CD4-positive, alpha-beta T cell treated with Interleukin-4 for 1 hour (primary cell): ENCODE measurements at places on chromosomes 6 and 20.
A peak's percentile ranks its signal among the peaks of the same experiment; 100 is the strongest.

- DNase-seq, result no peak
Measured at GRCh38 chr6:958488-958887, 265.5 kb upstream of the EXOC2 start.

- peak; percentile 58 for DNase-seq
Measured at GRCh38 chr6:36130667-36131510, 576 bp downstream of the MAPK13 start.

DNA sequence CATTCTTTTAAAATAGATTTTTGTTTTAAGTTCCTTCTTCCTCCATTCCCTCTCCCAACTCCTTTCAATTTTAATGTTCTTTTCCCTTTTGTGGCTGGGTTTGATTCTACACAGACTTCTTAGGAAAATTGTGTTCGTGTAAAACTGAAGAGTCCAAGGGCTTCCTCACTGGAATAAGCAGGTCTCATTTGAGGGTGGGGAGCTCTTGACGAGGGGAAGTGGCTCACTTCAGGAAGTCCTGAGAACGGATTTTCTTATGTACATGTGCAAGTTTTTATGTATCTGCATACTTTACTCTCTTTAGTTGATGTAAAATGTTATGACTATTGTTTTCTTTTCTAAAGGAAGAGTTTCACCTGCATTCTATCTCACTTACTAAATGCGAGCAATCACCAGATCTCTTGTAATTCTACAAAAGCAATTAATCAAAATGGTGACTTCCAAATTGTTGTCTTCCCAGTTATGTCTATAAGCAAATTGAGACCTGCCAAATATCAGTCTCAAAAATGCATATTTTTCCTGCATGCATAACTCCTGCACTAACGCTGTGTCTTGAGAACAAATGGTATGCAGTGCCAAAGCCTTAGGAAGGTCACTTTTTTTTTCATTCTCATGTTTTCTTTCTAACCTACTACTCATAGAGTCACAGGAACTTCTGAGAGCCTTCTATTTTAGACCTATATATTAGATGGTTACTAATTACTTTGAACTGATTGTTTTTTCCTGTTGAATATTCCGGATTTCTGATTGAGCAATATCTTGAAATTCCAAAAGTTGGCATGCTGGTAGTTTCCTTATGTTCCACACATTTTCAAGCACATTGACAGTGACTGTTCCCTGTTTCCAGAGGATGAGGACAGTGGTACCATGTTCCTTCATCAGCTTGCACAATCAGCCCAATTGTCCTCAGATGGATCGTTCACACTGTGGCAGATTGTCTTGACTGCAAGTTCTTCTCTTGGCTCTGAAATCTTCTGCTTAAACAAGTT is 251.9 kb upstream of the PRDM1 start:
- DNase-seq, result no peak

- no peak for DNase-seq
Measured at GRCh38 chr20:46773680-46774079, 64.2 kb downstream of the SLC2A10 start.

GRCh38 chr6:138222901-138223546 is 4.7 kb upstream of the PBOV1 start:
- no peak for DNase-seq

- no peak for DNase-seq
Measured at GRCh38 chr6:125207956-125208355, 54.4 kb downstream of the TPD52L1 start.
